ENCODE measurements at places on chromosomes 2 and 18.

GRCh38 chr2:44212302-44212701 is 43.6 kb downstream of the PPM1B start:
- DNase-seq, result no peak

- DNase-seq, result no peak
These were observed 27.7 kb downstream of the HS1BP3 start for GRCh38 chr2:20623241-20623640.

DNA sequence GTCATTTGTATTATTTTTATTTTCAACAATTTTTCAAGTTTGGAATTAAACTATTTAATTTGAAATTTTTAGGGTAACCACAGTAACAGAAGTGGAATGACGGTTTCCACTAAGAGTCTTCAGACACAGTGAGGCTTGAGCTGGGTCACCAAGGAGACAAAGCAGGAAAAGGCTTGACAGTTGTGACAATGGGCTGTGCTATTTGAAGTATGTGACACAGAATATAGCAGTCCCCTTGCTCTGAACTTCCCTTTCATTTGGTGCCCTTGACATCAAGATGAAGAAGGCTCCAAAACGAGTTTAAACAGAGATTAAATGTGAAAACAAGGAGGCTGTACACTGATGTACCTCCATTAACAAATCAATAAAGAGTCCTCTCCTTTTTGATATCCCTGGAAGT is 265.4 kb upstream of the DLGAP1 start:
- no peak for DNase-seq

- DNase-seq, result no peak
These were observed 140.3 kb downstream of the TCF4 start for GRCh38 chr18:55447672-55448018.

- no peak for DNase-seq
These were observed 28.2 kb downstream of the BOK start for GRCh38 chr2:241586564-241587264.

GRCh38 chr2:229539628-229540027 is 174.7 kb downstream of the DNER start:
- DNase-seq, result no peak

- DNase-seq, result peak; percentile 69
These were observed 7.9 kb downstream of the TMEM198 start for GRCh38 chr2:219551441-219552381.

DNA sequence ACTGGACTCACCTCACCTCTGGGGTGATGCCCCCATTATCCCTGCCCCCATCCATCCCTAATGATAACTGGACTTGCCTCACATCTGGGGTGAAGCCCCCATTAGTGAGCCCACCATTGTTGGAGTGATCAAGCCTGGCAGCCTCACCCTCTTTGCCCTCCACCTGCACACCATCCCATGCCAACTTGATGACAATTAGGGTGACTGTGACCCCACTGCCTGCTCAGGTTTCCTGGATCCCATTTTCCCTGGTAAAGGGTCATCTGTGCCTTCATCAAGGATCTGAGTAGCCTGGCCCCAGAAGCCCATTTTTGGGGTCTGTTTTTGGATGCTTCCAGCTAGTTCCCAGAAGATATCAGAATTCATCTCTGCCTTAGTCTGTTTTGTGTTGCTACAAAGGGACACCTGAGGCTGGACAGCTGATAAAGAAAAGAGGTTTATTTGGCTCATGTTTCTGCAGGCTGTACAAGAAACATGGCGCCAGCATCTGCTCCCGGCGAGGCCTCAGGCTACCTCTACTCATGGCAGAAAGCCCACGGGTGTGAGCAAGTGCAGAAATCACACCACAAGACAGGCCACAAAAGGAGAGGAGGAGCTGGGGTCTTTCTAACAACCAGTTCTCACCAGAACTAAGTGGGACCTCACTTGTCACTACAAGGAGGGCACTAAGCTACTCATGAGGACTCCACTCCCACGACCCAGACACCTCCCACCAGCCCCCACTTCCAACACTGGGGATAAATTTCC is 196.4 kb upstream of the TWIST2 start:
- no peak for DNase-seq
